Left kidney (tissue), 8 donors: ENCODE measurements at places on chromosomes 2 and 18.

- no peak for DNase-seq
Observed at GRCh38 chr2:123051136-123051535, 974.0 kb upstream of the CNTNAP5 start.

- no peak for DNase-seq
Observed at GRCh38 chr2:239696559-239697207, 295.9 kb upstream of the HDAC4 start.

DNA sequence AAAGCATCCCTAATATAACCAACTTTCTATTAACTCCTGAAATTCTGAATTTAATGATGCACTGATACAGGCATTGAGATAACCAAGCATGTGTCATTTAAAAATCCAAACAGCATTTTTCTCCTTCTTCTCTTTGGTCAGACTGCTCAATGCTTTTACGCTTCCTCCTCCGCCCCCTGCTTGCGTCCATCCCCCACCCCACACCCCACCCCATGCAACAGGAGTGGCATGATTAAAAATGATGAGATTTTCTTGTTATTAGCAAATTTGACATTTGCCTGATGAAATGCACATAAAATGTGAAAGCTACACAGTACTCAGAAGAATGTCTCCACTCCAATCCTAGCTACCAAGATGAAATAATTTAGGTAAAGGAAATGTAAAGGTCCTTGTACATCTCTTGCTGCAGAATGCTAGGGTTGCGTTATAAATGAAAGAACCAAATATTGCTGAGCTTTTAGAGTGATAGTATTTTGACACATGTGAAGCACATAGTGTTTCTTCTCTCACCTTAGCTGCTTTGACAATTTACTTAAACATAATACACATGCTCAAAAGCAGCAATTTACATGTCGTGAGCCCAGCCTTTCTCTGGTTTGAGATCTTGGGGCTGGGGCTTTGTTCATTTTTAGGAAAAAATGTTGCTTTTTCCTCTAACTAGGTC, 263.8 kb downstream of the MEIS1 start:
- no peak for DNase-seq

DNA sequence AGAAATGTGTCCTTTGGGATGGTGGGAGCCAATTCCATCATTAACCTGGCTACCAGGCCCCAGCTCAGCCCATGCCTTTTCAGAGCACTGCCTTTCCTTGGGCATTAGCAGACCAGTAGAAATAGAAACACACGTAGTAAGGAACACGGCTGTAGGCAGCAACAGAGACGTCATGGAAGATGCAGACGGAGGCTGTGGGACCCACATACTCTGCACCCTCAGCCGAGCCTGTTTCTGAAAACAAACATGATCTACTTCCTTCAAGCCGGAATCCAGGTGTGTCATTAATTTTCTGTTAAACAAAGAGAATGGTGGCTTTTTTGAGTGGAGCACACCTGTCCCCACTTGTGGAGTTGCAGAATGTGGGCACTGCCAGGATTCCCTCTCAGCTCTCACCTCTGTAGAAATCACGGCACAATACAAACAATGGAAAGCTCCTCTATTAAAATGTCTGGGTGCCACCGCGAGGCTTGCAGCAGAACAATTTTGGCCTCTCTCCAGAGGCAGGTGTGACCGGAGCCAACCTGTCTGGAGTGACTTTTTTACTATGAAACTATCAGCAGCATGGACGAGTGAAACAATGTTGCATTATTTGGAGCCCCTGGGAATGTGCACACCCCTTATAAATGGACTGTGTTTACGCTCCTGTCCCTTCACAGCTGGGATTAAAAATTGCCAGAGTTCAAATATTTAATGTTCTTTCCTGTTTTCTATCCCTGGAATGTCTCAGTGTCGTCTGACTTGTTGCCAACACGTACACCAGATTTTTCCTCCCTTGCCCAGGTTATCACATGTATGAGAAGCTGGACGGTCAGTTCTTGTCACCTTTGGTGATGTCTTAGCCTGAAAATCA, 31.7 kb downstream of the SPP2 start:
- no peak for DNase-seq

GRCh38 chr2:24123922-24124580, 782 bp downstream of the FAM228B start:
- DNase-seq, result no peak

- no peak for DNase-seq
Observed at GRCh38 chr2:42874949-42875801, 82.8 kb upstream of the HAAO start.

DNA sequence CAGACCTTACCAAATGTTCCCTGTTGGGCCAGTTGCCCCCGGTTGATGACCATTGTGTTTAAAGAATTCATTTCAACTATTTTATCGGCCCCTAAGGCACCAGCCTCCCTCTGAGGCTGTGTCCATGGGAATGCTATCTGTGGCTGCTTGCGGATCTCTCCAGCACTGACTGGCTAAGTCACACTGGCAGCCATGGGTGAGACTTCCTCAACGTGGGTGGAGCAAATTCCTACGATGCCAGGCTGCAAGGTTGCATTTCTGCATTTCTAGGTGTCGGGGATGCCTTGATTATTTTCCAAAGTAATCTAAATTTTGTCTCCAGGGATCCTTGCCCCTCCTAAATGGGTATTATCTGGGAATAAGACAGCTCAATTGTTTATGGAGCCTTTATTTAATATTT, 6.2 kb downstream of the CXCR4 start:
- DNase-seq, result no peak

- no peak for DNase-seq
Observed at GRCh38 chr2:140337061-140337460, 1556.9 kb upstream of the NXPH2 start.

DNA sequence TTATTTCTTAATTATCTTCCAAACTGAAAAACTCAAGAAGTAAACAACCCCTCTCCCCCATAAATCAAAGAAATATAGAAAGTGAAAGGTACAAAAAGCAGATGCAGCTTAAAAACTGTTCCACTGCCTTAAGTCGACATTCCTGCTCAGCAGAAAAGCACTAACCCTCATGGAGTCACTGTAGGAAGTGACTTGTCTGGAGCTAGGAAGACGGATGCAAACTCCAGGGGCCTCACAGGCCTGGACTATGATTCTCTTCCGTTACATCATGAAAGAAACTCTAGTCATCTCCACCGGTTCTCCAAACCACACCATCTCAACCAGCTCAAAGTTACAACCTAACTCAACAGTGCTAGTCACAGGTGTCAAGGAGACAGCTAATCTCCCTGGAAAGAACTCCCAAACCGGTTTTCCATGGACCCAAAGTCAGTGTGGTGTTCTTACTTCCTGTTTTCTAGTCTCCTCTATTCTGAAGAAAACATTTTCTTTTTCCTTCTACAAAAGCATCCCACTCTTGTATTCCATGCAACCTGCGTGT, 128.4 kb downstream of the PIEZO2 start:
- DNase-seq, result no peak

DNA sequence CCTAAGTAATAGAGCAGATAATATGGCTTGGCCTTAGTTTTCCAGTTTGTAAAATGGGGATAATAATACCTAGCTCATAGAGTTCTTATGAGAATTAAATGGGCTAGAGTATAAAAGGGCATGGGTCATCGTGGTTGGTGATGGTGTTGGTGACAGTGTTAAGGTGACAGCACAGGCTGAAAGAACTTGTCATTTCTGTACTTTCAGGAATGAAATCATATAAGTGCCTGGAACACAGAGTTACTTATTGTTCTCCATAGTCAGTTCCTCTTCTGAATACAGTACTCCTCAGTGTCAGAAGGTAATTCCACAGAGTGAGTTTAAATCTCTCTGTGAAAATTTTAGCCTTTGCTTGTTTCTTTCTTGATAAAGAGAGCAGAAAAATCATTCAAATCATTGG, 42.4 kb downstream of the KIF5C start:
- no peak for DNase-seq

DNA sequence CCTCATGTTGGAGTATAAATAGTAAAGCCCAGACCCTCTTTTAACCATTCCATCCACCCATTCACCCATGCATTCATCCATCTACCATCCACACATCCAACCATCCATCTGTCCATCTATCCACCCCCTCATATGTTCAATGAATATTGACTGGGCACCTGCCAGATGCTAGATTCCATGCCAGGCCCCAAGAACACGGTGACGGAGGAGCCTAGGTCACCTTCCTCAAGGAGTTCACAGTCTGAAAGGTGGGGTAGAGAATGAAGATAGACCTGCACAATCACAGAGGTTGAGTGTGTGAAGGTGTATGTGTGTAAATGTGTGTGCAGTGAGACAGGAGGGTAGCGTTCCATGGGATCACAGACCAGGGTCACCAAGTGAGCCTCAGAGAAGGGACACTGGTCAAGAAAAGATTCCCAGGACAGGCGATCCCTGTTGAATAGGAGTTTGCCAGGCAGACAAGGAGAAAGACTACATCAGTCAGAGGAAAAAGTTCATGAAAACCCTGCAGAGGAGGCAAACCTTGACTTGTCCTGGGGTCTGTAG, 287.2 kb downstream of the CYP26B1 start:
- no peak for DNase-seq
